GM13977 (cell line): ENCODE measurements at places on chromosomes 7 and 10.

DNA sequence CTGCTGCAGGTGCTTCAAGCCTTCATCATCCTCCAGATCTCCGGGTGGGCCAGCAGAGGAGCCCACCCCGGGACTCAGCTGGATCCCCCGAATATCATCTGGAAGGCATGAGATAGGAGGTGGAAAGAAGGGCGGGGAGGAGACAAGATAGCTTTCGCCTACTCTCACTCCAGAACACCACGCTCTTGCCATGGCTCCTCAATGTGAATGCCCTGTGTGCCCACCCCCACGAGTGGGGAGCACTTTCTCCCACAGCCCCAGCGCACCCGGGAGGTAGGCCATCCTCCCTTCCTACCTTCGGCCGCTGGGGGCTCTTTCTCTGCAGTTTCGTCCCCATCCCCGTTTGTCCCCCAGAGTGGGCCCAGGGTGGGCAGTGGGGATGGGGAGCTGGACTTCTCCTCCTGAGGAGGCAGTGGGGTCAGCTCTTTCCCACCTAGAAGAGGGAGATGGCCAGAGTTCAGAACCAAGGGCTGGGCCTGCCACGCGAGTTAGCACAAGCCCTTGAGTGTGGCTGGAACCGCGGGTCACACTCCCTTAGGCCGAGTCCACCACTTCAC lies 8.9 kb downstream of the GIGYF1 start:
- DNase-seq: peak; percentile 26

GRCh38 chr10:92849576-92850090 lies 1.3 kb downstream of the EXOC6 start:
- DNase-seq: no peak

DNA sequence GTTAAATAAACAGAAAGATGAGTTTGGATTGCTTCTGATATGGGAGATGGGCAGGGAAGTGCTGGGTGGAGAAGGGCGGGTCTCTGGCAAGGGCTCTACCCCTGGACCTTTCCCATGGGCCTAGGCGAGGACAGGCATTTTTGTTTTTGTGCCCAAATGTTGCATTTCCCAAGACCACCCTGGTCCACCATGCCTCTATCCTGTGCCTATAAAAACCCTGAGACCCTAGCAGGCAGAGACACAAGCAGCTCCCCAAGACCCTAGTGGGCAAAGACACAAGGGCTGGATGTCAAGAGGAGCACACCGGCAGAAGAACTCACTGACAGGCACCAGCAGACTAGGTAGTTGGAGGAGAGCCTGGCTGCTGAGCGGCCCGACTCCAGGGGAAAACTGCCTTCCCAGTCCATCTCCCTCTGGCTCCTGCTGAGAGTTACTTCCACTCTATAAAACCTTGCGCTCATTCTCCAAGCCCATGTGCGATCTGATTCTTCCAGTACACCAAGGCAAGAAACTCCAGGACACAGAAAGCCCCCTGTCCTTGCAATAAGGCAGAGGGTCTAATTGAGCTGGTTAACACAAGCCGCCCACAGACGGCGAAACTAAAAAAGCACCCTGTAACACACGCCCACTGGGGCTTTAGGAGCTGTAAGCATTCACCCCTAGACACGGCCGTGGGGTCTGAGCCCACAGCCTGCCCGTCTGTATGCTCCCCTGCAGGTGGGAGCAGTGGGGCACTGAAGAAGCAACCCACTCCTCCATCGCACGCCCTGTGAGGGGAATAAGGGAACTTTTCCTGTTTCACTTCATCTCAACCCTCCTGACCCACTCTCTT lies 291.4 kb downstream of the PTPRN2 start:
- no peak for DNase-seq

DNA sequence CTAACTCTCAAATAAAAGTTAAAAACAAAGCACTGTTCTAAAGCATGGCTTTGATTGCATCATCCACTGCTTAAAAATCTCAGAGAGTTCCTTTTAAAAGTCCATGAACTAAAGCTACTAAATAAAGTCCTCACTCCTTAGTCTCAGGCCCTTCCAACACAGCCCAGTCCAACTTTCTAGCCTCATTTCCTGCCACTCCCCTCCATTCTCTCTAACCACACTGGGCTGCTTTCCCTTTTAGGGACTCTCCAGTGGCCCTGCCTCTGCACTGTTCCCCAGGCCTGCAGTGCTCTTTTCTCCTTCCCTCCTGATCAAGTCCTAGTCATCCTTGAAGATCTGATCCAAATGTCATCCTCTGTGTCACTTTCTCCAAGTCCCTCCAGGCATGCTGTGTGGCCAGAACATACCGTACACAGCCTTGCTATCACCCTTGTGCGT lies 56.9 kb upstream of the PPP1R3C start:
- no peak for DNase-seq

- DNase-seq: no peak
Measured at GRCh38 chr7:4272141-4272540, 410.0 kb upstream of the FOXK1 start.

DNA sequence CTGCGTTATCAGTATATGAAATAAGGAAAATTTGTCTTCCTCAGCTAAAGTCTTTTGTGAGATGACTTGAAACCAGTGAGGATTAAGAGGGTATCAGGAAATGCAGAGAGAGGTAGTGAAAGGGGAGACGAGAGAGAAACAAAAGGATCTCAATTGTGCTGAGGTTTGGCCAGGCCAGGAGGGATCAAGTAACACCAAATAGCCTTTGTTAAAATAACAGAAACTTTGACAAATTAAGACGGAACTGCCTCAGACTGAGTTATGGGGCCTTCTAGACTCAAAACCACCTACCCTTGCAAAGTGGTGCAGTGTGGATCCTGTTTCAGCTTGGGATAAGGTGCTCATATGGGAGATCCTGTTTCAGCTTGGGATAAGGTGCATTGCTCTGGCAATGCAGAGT lies 263.1 kb downstream of the CREB5 start:
- DNase-seq: no peak

- no peak for DNase-seq
Measured at GRCh38 chr10:103199488-103199887, 6.4 kb upstream of the NT5C2 start.

DNA sequence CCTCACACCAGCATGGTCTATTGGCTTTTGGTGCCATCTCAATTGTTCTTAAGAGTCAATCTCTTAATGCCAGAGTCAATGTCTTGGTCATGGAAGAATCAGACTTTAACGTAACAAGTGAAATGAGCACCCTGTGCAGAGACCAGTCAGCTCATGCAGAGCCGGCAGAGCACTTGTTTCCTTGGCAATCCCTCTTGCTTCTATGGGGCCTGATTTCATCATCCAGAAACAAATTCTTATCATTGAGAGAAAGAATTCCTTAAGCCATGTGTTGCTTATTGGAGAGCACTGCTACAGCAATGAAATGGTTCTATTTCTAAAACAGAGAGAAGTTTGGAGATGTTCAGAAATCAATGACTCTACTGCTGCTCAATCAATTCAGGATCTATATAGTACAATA lies 212.8 kb downstream of the IPMK start:
- DNase-seq: no peak

DNA sequence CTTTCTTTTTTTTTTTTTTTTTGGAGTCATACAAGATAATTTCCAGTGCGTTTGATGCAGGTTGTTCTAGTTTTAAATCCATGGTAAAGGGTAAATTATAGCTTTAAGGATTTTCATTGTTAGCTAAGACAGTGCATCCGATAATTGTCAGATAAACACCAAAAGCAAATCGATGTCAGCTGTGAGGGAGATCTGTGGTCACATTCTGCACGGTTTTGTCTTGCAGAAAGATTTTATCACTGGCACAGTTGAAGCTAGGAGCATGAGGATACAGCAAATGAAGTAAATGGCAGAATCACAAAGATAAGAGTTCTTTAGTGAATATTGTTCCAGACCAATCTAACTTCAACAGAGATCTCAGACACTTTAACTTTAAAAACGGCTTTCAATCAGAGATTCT lies 648.8 kb upstream of the COBL start:
- DNase-seq: no peak

GRCh38 chr7:126780993-126781392 lies 471.7 kb downstream of the GRM8 start:
- no peak for DNase-seq

DNA sequence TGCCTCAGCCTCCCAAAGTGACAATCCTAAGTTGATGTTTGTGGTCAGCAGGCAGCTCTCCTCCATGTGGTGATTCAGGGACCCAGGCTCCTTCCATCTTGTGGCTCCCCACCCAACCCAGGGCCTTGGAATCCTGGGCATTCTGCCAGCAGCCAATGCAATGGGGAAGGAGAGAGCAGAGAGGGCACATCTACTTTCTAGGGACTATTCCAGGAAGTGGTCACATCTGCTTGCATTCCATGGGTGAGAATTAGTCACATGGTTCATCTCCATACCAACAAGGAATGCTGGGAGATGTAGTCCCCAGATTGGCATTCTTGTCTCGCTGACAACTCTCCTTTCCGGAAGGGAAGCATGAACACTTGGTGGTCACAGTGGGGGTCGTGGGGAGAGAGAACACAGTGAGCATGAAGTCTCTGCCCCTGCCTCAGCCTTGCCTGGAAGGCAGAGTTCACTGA lies 9.9 kb upstream of the SRRM3 start:
- no peak for DNase-seq

DNA sequence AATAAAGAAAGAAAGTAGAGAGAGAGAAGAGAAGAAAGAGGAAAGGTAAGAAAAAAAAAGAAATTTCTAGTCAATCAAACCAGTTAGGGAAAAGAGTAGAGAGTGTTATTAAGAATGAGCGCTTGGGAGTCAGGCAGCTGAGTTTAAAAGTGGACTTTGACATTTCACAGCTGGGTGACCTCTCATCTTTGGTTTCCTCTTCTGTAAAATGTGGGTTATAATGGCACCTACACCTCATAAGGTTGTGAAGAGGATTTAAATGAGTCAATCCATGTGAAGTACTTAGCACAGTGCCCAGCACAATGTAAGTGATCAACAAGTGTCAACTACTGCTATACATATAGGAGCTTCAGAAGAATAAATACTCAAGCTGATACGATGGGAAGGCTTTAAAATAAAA lies 12.2 kb downstream of the HOXA1 start:
- no peak for DNase-seq

DNA sequence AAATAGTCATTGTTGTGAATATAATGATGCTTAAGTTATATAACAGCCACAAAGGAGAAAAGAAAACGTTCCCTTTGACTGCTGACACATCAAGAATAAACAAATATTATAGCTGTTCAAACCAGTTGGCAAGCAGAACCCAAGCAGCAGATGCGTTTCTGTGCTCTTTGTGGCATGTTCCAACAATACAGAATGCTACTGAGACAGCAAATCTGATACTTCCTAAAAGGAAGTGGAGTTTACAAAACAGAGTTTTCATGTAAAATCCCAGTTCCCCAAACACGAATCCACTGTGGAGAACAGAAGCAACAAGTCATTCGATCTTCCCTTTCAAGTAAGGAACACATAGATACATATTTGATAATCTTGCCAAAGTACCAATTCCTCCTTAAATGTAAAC lies 170.9 kb upstream of the ASAH2 start:
- no peak for DNase-seq

- DNase-seq: no peak
Measured at GRCh38 chr10:73639286-73639685, 2.0 kb downstream of the MYOZ1 start.

DNA sequence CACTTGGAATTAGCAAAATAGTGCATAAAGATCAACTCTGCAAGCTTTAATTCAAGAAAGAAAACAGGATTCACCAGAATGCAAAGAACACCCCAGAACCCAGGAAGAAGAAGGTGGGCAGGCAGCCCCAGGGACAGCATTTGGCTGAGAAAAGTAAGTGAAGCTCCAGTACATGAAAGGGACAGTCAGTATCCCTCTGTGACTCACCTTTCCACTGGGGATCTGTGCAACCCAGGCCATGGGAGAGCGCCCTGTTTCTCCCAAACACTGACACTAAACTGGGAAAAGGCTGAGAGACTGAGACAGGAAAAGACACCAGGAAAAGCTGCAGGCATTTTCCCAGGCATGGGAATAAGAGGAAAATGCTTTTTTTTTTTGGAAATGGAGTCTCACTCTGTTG lies 28.2 kb downstream of the SNX13 start:
- DNase-seq: no peak

DNA sequence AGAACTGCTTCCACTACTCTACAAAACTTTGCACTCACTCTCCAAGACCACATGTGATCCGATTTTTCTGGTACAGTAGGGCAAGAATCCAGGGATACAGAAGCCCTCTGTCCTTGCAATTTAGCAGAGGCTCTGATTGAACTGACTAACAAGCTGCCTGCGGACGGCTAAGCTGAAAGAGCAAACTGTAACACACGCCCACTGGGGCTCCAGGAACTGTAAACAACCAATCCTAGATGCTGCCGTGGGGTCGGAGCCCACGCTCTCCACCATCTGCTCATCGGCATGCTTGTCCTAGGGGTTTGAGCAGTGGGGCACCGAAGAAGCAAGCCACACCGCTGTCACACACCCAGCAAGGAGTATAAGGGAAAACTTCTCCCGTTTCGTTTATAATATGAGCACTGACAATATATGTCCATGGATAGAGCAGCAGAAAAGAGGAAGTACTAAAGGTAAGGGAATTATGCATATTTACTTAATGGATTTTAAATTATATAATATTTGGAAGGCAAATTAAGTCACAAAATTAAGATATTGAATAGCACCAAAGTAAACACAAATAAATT lies 634.4 kb upstream of the POT1 start:
- no peak for DNase-seq

- DNase-seq: peak; percentile 67
Measured at GRCh38 chr10:69413221-69413865, 3.4 kb downstream of the TACR2 start.

DNA sequence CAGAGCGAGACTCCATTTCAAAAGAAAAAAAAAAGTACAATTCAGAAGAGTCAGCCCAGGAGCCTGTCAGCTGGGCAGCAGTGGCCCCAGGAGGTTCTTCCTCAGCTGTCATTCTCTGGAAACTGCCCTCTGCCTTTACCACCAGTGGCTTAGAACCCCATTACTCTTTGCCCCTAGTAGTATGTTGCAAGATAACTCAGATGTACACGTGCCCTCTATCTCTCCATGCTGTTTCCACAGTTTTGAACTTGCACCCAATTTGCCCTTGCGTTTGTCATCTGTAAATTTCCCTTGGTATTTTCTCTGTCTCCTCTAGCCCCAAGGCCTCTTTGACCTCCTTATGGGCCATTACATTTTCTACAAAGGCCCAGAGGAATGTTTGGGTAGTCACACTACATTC lies 56.7 kb upstream of the PRKAR2B start:
- no peak for DNase-seq

DNA sequence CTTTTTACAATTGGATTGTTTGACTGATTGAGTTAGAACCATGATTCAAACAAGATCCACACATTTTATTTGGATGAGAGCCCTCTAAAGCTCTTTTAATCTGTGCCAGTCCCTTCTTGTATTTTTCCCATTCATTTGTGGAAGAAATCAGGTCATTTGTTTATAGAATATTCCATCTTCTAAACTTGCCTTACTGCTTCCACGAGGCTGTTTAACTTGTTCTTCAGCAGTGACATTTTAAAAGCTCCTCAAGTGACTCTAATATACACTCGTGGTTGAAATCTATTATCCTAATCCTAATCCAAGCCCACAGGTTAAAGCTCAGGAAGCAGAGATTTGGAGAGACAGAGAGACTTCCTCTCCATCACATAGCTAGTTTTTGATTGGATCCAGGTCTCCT lies 155.4 kb upstream of the SVIL start:
- DNase-seq: no peak
